Stimulated activated CD8-positive, alpha-beta memory T cell treated with anti-CD3 and anti-CD28 coated beads, Interleukin-4, amount 100 ng/mL, for 4 hours (primary cell): ENCODE measurements at places on chromosomes 13 and 19.

DNA sequence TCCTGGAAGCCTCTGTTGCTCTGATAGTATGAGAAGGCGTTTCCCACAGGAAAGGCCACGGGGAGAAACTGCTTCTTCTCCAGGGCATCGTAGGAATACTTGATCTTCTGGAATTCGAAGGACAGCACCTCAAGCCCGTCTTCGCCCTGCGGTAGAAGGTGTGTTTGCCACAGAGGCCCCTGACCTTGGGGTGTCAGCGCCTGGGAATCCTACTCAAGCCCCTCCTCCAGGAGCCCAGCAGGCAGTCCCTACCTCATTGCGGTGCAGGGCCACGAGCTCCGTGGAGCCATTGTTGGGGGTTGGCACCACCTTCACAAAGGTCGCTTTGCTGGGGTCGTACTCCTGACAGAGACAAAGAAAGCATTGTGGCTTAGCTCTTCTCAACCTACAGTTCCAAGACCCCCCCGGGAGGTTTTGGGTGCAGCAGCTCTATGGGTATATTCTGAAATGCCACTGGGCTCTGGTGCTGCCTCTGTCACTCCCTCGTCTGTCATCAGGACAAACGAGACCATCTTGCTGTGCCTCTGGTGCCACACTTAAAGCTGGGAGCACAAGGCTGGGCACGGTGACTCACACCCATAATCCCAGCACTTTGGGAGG lies 3.7 kb downstream of the ATP13A1 start:
- DNase-seq = no peak

DNA sequence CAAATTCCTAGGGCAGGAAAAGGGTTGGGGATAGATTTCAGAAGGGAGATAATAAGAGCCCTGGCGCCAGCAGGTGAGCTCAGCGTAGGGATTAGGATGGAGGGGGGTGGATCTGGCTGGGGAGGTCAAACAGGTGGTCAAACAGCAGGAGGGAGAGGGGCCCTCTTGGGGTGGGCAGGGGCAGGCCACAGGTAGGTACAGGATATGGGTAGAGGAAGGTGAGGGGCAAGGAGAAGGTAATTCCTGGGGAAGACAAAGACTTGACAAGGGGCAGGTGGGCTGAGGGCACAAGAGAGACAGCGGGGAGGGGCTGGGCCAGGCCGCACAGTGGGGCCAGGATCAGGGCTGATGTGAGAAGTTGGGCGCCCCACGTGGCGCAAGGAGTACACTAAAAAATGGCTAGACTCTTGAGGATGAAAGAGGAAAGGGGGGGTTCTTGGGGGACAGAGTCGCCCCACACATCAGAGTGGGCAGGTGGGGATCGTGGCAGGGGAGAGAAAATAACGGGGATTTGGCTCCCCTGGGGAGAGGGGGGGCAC lies 713 bp downstream of the KRI1 start:
- DNase-seq = peak; percentile 28

- no peak for DNase-seq
These were observed 5.3 kb downstream of the MATK start for GRCh38 chr19:3780786-3781304.

DNA sequence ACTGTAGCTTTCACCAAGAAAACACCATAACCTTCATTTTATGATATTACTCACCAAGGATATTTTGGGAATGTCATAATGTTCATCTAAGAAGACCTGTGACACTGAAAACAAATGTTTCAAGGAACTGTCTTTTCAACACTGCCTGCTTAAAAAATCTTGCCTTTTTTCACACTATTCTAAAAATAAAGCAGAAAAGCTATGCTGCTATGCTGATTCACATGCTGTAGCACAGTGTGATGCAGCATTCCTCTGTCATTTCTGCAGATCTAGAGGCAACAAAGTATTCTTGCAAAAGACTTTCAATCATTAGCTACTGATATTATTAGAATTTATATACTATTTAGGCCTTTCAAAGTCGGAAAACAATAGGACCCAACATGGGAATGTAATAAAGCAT lies 525.7 kb downstream of the UQCRFS1 start:
- DNase-seq = no peak

- DNase-seq = no peak
These were observed 52.8 kb downstream of the SERP2 start for GRCh38 chr13:44426461-44426860.

DNA sequence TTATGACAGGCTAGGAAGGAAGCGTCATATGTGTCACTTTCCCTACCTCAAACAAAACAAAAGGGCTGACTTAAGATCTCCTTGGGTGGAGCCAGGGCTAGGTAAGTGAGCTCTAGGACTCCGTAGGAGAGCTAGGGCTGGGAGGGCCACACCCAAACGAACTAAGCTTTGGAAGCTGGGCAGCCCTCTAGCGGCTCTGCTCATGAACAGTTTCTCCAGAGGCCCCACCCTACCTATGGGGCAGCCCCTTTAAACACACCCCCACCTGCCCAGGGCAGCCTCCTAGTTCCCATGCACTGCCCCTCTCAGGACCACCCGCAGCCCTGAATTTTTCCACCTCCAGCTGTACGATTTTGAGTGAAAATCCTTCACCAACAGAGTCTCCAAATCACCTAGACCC lies 3.5 kb downstream of the PEG3 start:
- no peak for DNase-seq

DNA sequence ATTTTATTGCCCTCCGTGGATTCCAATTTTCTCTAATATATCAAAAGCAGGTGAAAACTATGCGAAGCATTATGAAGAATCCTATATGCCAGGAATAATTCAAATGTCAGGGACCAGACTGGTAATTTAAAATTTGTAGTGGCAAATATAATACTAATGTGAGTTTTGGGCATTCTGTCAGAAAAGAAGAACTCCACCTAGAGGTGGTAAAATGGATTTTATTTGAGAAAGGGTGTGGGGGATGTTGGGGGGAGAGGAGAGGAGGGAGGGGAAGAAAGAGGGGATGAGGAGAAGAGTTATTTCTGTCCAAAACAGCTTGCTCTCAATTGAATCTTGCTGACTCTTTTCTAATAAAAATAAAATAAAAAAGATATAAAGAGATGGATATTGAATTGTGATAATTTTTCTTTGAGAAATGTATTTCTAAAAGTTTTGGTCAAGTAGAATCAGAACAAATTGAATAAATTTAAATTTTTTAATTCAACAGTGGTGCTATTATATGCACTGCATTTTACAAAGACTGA lies 929.3 kb upstream of the SLITRK5 start:
- no peak for DNase-seq

GRCh38 chr13:79659121-79659521 lies 178.2 kb downstream of the NDFIP2 start:
- DNase-seq = no peak

DNA sequence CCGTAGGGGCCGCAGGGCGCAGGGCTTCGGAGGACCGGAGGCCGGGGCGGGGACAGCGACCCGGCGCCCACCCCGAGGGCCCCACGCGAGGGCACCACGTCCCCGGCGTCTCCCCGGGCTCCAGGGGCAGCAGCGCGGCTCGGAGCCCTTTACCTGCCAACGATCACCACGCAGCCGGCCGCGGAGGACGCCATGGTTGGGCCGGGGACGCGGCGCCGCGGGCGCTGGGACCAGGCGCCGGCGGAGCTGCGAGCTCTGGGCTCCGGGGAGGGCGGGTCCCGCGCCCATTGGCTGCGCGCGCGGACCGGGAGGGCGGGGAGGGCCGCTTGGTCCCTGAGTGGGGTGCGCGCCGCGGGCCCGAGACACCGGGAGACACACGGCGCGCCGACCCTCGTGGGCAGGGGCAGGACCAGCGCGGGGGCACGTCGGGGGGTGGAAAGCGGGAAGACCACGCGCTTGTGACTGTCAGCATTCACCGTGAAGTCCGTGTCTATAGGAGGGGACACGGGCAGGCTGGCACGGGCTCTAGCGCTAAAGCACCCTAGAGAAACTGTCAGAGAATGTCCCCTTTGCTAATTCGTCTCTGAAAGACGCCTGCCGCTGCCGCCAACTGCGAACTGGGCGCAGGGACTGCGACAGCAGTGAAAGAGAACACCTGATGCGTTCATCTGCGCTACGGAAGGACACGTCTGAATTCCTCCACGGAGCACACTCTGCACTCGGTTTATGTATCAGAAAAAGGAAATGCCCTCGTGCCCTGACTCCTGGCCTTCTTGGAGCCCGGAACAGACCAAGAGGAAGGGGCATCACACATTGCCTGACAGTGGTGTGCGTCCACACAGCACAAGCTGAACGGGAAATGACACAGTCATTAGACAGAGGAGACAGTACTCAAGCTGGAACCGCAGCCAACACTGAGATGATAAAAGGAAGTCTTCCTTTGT lies at the start of gene CRYL1:
CRYL1 (minus strand) TSS at position 257 of the 944 bp plus-strand sequence; CDS start at position 194, 63 bp downstream.
- DNase-seq = peak; percentile 15

DNA sequence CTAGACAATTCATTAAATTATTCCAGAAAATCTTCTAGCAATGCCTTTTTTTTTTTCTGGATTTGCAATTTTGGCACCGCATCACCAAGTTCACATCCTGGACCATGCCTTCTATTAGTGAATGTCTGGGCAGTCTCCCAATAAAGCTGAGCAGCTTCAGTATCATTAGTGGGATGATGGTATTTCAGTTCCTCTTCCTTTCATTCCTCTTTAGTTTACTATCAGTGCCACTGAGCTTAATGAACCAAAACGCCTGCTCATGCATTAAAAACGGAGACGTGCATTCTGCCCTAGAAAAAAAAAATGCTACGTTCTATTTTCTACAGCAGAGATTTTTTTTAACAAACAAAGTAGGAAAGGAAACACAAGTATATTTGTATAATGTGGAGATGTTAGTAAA lies 343.0 kb downstream of the PCDH9 start:
- no peak for DNase-seq

DNA sequence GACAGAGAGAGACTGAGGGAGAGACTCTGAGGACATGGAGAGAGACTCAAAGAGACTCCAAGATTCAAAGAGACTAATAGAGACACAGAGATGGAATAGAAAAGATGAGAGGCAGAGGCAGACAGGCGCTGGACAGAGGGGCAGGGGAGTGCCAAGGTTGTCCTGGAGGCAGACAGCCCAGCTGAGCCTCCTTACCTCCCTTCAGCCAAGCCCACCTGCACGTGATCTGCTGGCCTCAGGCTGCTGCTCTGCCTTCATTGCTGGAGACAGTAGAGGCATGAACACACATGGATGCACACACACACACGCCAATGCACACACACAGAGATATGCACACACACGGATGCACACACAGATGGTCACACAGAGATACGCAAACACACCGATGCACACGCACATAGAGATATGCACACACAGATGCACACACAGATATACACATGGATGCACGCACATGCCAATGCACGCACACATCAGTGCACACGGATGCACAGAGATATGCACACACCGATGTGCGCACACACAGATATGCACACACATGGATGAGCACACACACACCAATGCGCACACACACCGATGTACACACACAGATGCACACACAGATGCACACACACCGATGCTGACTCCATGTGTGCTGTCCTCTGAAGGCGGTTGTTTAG lies 3.3 kb upstream of the F10 start:
- no peak for DNase-seq

DNA sequence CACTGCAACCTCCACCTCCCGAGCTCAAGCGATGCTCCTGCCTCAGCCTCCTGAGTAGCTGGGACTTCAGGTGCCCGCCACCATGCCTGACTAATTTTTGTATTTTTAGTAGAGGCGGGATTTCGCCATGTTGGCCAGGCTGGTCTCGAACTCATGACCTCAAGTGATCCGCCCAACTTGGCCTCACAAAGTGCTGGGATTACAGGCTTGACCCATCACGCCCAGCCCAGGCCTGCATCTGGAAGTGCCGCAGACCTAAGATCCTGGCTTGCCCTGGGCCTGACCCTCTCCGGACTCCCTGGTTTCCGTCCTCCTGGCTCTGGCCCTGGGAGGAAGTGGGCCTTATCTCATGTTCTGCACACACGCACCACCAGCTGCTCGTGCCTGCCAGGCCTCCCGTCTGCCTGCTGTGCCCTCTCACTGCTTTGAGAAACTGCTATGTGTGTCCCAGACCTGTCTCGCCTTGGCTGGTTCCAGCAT lies 4.7 kb upstream of the PTGIR start:
- no peak for DNase-seq

- no peak for DNase-seq
These were observed 20.7 kb upstream of the GPR18 start for GRCh38 chr13:99278843-99279242.

- no peak for DNase-seq
These were observed 785 bp downstream of the NHLRC3 start for GRCh38 chr13:39039041-39039440.

GRCh38 chr19:33177417-33177979 lies 16.6 kb upstream of the LRP3 start:
- no peak for DNase-seq

GRCh38 chr13:92767468-92767867 lies 459.1 kb upstream of the GPC6 start:
- no peak for DNase-seq

DNA sequence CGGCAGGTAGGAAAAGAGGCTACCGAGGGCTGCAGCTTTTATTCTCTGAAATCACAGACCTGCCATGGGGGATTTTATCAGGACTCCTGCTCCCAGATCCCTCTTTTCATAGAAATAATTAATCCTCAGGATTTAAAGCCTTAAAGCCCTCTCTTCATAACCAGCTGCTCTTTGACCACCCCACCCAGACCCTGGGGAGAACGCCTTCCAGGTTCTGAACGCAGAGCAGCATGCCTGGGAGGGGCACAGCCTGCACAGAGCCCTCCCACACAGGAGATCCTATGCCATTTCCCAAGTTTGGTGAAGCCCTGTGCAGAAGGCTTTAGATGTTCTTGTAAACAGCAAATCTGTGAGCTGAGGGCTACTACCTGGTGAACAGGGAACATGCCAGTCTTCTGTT lies 91.1 kb downstream of the STOML3 start:
- DNase-seq = no peak

DNA sequence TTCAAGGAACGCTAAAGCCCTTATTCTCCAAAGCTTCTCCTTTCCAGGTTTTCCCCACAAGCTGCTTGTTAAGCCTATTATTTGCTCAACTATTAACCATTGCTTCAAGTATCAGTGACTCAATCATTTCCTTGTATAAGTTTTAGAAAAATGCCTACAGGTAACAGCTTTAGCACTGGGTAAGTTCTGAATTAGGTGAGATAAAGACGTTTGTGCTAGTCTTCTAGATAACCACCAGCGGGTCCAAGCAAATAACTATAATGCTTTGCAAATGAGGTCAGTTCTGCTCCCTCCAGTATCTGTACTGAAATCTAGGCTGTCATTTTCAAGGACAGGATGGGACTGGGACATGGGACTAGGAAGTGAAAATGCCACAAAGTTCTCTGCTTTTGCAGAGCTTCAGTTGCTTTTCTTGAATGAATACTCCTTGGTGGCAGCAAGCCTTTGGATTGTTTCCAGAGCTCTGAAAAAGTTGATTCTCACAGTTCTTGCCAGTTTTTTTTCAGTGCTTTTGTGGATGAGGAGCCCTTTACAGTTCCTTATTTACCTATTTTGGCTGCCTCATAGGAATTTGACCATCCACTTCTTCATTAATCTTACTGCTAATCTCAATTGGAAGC lies 1487.7 kb downstream of the EFNB2 start:
- no peak for DNase-seq

GRCh38 chr13:51444922-51445321 lies 7.9 kb downstream of the INTS6 start:
- DNase-seq = no peak
